ENCODE measurements at places on chromosomes 16 and 17.

GRCh38 chr16:59522826-59523225, 788.7 kb upstream of the GOT2 start:
- DNase-seq, result no peak

- DNase-seq, result no peak
These were observed 40.8 kb downstream of the METRNL start for GRCh38 chr17:83119987-83120864.

GRCh38 chr17:27333410-27333980, 39.6 kb downstream of the WSB1 start:
- DNase-seq, result no peak

DNA sequence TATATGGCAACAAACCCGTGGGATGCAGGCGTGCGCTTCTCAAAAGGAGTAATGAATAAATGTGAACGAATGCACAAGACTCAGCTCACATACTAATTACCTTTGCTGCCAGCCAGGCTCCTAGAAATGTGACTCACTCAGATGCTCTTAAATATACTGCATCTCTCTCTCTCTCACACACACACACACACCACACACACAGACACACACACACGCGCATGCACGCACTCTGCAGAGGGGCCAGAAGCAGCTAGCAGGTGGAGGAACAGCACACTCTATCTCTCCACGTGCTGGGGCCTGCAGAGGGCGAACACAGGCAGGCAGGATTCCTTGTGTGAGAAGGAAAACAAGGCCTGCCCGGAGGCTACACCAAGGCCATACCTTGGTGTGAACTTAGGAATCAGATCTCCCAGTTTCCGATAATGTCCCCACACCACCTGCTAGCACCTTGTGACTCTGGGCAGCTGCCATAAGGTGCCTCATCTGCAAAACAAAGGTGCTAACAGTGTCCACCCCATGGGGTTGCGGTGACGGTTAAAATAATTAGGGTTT, 5.3 kb downstream of the GPRC5B start:
- DNase-seq, result no peak

DNA sequence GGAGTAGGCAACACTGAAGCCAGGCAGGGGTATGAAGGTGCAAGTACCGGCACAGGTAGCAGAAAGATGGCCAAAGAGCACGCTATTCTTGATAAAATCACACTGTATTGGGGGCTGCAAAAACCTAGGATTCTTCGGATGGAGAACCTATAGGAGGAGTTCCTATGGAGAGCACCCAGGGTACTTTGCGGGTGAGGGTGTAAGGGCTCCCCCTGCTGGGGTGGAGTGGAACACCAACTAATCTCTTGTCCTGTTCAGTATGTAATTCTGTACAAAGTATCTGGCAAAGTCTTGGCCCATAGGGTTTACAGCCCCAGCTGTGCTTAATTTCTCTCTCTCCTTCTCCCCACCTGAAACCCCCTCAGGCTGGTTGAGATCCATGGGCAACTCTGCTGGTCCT, 393.1 kb upstream of the ASIC2 start:
- DNase-seq, result no peak

GRCh38 chr17:55563363-55563762, 52.1 kb upstream of the SMIM36 start:
- DNase-seq, result no peak

DNA sequence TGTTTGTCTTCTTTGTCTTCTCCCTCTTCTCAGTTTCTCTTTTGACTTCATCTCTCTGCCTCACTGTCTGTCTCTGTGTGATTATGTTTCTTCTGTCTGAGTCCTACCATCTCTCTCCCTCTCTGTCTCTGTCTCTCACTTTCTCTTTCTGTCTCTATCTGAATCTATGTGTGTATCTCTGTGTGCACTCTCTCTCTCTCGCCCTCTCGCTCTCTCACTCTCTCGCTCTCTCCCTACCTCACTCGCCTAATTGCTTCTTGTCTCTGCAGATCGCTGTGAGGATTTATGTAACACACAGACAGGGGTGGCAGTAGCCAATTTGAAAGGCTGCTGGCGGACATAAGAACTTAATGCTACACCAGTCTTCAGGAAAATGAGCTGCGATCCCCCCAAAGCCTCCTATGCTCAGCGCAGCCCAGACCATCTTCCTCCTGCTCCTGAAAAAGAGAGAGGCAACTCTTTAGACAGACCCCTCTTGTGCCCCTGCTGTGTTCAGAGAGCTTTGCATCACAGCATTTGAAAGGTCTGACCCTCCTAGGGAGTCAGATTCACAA, 140.9 kb downstream of the CCT6B start:
- no peak for DNase-seq

DNA sequence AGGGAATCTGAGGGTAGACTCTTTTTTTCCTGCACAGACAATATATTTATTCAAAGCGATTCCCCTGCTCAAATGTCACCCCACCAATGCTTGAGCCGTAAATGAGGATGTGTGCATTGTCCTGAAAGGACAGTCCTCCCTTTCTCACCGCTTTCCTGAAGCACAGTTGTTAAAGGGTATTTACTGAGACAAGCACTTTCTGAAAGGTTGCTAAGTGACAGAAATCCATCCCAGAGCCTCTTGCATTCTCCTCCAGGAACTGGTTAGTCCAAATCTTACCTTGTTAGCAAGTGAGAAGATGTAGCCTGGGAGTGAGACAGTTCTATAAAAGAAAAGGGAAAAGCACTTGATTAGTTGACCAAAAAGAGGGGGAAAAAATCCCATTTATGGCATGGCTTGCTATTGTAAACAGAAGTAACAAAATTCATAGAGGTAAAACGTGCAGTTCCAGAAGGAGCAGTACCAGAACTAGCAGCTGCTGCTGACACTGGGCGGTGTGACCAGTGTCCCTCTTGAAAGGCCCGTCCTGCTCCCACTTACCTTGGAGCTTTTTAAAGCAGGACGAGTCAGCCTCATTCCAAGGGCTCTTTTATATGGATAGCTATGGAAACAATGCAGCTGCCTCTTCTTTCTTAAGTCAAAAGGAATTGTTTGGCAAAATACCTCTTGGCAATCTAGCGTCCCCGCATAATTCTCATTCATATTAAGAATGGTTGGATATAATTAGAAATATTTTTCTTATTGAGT, at the start of gene MYH2:
Gene MYH2 (minus strand): TSS at position 563 of the 747 bp plus-strand sequence. CDS start 1,738 bp downstream, outside the sequence.
- DNase-seq, result no peak

- no peak for DNase-seq
These were observed 388.5 kb upstream of the CA10 start for GRCh38 chr17:52546990-52547389.

DNA sequence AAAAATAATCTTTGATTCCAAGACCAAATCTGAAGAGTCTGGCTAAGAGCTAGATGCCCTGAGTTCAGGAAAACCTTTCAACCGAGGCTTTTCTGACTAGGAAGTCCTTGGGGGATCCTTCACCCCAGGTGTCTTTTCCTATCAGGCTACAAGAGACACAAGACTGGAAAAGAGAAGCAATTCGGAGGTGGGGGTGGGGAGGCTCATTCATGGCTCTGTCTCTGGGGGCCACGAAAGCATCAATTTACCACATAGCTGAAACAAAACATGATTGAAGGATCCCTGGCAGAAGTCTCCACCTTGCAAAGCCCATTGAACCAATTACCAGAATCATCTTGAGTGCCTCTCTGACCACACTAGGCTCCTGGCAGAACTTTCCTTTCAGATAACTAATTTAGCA, 239.8 kb upstream of the SALL1 start:
- DNase-seq, result no peak

DNA sequence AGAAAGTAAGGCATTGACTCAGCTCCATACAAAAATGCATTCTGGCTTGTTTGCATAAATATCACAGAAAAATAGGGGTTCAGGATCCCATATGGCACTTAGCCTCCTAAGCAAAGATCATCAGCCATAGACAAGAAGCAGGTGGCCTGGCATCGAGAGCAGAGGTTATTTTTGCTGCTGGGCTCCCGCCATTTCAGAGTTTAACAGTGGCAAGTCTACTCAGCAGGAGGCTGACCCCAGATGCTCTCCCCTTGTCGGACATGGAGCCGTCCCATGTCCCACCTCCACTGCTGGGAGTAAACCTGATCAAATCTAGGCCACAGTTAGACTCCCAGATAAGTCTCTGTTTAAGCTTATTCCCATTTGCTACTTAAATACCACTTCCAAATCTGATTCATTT, 269.1 kb downstream of the FTO start:
- no peak for DNase-seq

All from thoracic aorta (tissue), 2 donors.